Activated naive CD8-positive, alpha-beta T cell treated with anti-CD3 and anti-CD28 coated beads, Interleukin-2, amount 10 ng/mL, durations not matched to agents 7 days and 5 days (primary cell): ENCODE measurements at places on chromosomes 7 and 10. TPM values are rescaled to one million over a fixed set of nuclear protein-coding genes. Genes with fewer than 3 reads are reported as not detected.

- no peak for DNase-seq
Measured at GRCh38 chr7:104137971-104138370, 69.8 kb downstream of the ORC5 start.

- no peak for DNase-seq
Measured at GRCh38 chr7:47479821-47480575, 101.9 kb downstream of the TNS3 start.

GRCh38 chr7:138303230-138304070, 156.6 kb upstream of the TRIM24 start:
- no peak for DNase-seq

- no peak for DNase-seq
Measured at GRCh38 chr7:139589474-139589873, 66.0 kb downstream of the CLEC2L start.

GRCh38 chr10:77220150-77220549, 417.5 kb downstream of the KCNMA1 start:
- no peak for DNase-seq

DNA sequence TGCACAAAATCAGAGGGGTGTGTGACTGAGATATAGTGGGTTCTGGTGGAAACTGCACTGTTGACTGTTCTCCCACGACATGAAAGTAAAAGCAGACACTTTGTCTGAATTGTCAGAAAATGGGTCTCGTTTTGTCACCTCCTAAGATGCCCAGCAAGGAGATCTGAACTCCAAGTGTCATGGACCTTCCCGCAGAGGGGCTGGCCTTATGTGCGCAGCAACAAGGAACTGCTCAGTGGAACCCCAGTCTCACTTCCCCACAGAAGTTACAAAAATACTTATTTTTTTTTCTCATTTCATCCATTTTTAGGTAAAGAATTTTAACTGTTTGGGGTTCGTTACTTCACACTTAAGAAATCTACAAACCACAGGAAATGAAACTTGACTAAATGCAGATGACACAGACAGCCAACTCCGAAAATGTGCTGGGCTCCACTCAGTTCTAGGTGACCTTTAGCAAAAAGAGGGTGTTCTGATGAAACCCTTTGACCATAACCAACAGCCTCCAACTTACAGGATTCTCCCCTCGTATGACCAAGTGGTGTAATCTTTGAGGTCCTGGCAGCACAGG, 115.0 kb downstream of the FAM107B start:
- peak; percentile 66 for DNase-seq

GRCh38 chr10:57943701-57944100, 324.0 kb downstream of the IPMK start:
- DNase-seq: no peak

DNA sequence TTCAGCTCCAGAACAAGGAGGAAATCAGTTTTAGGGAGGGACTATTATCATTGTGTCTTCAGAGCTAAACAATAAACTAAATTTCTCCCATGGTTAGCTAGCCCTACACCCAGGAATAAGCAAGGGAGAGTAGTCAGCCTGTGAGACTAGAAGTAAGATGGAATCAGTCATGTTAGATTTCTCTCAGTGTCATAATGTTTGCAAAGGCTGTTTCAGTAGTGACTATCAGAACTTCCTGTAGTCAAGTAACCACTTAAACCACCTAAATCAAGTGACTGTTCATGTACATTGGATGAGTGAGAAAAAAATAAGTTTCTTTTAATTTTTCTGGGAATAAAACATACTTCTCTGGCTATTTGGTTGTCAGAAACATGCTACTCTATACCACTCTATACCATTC, 121.6 kb downstream of the KCND2 start:
- DNase-seq: no peak

The MNX1 gene
- not detected for total RNA-seq

The GGCT gene
- 42.7 TPM for total RNA-seq

The SFRP5 gene
- total RNA-seq: 0.23 TPM

The UTF1 gene
- total RNA-seq: not detected

The EEPD1 gene
- total RNA-seq: 2.3 TPM
